ENCODE measurements at places on chromosomes 11 and 22.

DNA sequence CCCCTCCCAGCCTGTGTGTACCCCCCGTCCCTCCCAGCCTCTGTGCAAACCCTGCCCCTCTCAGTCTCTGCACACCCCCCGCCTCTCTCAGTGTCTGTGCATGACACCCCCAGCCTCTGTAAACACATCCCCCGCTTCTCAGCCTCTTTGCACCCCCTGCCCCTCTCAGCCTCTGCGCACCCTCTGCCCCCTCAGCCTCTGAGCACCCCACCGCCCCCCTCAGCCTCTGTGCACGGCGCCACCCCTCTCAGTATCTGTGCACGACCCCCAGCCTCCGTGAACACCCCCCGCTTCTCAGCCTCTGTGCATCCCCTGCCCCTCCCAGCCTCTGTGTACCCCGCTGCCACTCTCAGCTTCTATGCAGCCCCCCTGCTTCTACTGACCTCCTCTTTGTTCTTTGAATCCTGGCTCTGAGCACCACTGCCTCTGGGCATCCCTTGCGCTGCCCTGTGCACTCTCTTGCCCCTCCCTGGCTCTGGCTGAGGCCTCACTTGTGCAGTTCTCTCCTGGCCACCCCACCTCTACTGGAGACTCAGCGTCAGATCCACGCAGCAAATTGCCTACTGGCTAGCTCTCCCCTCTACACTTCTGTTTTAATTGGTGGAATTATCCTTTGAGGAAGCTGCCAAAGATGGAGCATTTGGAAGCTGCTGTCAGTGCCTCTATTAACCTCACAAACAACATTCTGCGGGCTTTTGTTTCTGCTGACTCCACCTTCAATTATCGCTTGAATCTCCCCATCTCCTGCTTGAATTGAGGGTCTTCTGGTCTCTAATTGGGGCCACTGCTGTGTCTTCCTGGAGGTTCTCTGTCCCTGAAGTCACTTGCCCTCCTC, 838.6 kb downstream of the TBC1D22A start:
- DNase-seq: no peak
- no peaks in the 10 kb centered on the region for H3K36me3 ChIP-seq
- H3K4me1 ChIP-seq: no peaks in the 10 kb centered on the region

DNA sequence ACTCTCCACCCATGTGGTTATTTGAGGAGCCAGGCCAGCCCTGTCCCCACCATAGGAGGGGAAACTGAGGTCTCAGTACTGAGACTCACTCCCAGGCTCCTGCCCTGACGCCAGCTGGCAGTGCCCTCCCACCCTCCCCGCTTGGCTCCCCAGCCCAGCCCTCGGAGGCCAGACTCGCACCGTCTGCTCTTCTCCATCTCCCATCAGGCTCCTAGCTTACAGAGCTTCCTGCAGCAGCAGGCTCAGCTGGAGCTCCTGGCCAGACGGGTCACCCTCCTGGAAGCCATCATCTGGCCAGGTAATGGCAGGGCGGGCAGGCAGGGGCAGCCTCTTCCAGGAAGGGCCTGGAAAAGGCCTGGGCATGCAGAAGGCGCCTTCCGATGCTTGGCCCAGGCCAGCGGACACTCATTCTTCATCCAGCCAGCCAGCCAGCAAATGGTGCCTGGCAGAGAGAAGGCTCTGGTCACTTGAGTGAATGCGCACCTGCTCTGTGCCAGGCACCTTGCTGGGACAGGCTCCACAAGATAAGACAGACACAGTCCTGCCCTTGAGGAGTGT, 12.6 kb downstream of the RHBDD3 start:
- H3K27ac ChIP-seq: no peak overlapping the region
- no peaks in the 10 kb centered on the region for H3K36me3 ChIP-seq
- H3K4me1 ChIP-seq: no peaks in the 10 kb centered on the region
- no peak overlapping the region for H3K4me3 ChIP-seq
- no peak for DNase-seq
- H3K27me3 ChIP-seq: peaks cover 2% of the 10 kb centered on the region

DNA sequence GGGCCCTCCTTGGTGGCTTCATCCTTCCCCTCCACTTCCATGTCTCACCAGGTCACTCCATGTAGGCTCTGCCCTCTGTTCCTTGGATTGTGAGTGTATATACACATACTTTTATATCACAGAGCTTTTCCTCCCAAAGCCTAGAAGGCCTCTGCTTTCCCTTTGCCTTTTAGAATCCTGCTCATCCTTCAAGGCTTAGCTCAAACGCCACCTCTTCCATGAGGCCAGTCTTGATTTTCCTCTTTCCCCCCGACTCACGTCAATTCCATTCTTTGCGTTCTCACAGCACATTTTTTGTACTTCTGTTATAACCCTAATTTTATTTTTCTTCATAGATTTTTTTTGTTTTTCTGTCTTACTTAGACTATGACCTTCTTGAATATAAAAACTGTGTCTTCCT, 3.8 kb downstream of the ABCG4 start:
- H3K27ac ChIP-seq: no peak overlapping the region
- DNase-seq: no peak
- H3K4me1 ChIP-seq: peaks cover 13% of the 10 kb centered on the region
- H3K27me3 ChIP-seq: peaks cover 21% of the 10 kb centered on the region
- no peaks in the 10 kb centered on the region for H3K36me3 ChIP-seq

DNA sequence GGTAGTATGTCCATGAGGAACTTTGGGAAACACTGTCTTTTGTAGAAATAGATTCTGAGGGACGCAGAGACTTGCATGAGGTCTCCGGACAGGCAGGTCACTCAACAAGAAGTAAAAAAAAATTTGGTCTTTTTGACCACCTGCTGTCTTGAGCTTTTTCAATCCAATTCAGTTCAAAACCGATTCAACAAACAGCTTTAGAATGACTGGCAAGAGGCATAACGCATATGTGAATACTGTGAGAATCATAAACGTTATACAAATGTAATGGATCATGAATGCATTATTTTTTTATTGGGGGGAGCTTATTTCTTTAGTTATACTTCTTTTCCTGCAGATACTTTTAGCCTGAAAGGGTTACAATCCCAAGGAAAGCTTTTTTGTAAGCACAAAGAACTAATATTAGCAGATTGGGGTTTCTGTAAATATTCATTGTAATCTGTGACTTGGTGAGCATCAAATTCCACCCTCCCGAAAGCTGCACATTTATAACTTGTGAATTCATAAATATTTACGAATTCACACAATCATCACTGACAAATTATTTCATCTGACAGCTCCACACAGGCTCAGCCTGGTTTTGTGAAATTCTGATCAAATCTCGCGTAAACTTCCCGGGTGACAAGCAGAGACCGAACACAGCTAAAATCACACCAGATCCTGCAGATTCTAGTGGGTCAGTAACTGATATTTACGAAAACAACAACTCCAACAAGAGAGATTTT, 507.7 kb downstream of the MN1 start:
- peaks cover 27% of the 10 kb centered on the region for H3K27me3 ChIP-seq
- no peaks in the 10 kb centered on the region for H3K36me3 ChIP-seq
- no peak overlapping the region for H3K27ac ChIP-seq
- DNase-seq: no peak

DNA sequence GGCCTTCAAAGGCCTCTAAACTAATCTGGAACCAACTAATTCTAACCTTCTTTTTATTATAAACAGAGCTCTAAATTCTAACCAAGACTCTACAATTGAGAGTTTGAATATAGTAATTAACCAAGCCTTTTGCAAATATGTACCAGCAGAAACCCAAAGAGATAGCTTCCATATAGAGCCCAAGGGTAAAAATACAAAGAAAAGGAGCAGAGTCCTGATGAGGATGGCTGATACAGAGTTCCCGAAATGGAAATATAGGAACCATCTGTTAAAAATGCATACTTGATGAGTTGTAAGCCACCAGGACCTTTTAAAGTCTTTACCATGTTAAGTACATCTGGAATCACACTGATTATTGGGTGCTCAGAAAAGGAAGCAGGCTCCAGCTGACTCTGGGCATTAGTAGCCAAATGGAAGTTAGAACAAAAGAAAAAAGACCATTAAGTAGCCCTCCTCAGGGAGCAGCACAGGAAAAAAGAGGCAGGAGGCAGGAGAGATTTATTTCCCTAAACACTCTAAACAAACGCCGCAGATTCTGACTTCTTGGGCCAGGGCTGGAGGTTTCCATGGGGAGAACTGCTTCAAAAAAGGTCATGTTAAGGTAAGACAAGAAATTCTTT, 463.1 kb upstream of the FAT3 start:
- H3K36me3 ChIP-seq: no peaks in the 10 kb centered on the region
- DNase-seq: no peak
- H3K27me3 ChIP-seq: no peaks in the 10 kb centered on the region
- H3K4me1 ChIP-seq: no peaks in the 10 kb centered on the region

DNA sequence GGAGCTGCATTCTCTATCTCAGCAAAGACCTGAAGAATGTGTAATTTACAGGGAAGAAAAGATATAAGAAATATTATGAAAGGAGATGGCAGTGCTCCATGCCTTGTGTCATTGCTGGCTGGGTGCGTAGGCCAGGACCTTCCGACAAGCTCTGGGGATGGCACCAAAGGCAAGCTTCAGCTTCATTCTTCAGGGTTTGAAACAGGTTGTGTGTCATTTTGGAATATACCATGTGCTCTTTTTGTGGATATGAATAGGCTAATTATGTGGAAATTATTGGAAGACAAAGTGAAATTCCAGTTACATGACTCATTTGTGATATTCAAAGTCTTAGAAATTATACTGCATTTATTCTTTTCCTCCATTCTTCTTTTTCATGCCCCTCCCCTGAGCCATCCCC, 5.7 kb upstream of the KIRREL3 start:
- no peak for DNase-seq
- no peak overlapping the region for H3K4me3 ChIP-seq
- H3K4me1 ChIP-seq: no peaks in the 10 kb centered on the region
- no peaks in the 10 kb centered on the region for H3K36me3 ChIP-seq
- H3K27ac ChIP-seq: no peak overlapping the region

DNA sequence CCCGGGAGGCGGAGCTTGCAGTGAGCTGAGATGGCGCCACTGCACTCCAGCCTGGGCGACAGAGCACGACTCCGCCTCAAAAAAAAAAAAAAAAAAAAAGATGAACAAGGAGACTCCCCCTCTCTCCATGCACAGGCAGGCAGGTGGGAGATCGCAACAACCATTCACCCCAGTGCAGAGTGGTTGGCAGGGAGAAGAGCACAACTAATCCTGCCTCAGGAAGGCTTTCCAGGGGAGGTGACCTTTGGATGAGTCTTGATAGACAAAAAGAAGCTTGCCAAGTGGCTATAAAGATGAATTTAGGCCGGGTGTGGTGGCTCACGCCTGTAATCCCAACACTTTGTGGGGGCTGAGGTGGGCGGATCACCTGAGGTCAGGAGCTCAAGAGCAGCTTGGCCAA, 30.0 kb downstream of the FLRT1 start:
- H3K27ac ChIP-seq: no peak overlapping the region
- no peak for DNase-seq
- peaks cover 17% of the 10 kb centered on the region for H3K27me3 ChIP-seq
- H3K36me3 ChIP-seq: peaks cover 2% of the 10 kb centered on the region
- H3K4me1 ChIP-seq: peaks cover 7% of the 10 kb centered on the region

- H3K36me3 ChIP-seq: no peaks in the 10 kb centered on the region
- H3K4me1 ChIP-seq: no peaks in the 10 kb centered on the region
- no peak overlapping the region for H3K27ac ChIP-seq
Observed at GRCh38 chr11:56876621-56877275, 112.0 kb upstream of the OR5AK2 start.

GRCh38 chr11:103434073-103434411, 324.8 kb downstream of the DYNC2H1 start:
- H3K4me3 ChIP-seq: no peak overlapping the region
- no peak for DNase-seq
- H3K36me3 ChIP-seq: peaks cover 2% of the 10 kb centered on the region
- H3K27me3 ChIP-seq: no peaks in the 10 kb centered on the region

- no peaks in the 10 kb centered on the region for H3K27me3 ChIP-seq
- peaks cover 85% of the 10 kb centered on the region for H3K36me3 ChIP-seq
- H3K27ac ChIP-seq: peak overlapping the region; percentile 75
- peaks cover 92% of the 10 kb centered on the region for H3K4me1 ChIP-seq
- H3K4me3 ChIP-seq: no peak overlapping the region
Observed at GRCh38 chr11:64766881-64767280, 7.1 kb upstream of the PYGM start.

- DNase-seq: no peak
- no peak overlapping the region for H3K4me3 ChIP-seq
- H3K36me3 ChIP-seq: no peaks in the 10 kb centered on the region
- peaks cover 7% of the 10 kb centered on the region for H3K27me3 ChIP-seq
Observed at GRCh38 chr11:15248749-15249148, 134.0 kb downstream of the INSC start.

DNA sequence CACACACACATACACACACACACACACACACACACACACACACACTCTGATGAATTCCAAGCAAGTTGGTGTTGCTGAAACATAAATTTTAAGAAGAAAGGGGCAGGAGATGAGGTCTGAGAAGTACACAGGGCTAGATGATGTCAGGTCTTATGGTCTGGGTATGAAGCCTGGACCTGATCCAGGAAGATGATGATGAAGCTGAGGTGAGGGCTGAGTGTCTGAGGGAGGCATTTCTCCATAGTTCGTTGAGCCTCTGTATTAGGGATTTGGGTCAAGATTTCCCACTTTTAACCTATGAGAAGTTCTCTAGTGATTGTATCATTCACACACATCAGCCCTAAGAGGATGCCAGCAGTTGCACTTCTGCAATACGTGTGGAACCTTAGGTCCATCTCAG, 32.6 kb downstream of the KREMEN1 start:
- no peaks in the 10 kb centered on the region for H3K36me3 ChIP-seq
- no peak overlapping the region for H3K27ac ChIP-seq
- DNase-seq: no peak
- H3K27me3 ChIP-seq: peaks cover 8% of the 10 kb centered on the region
- no peaks in the 10 kb centered on the region for H3K4me1 ChIP-seq

- DNase-seq: no peak
- H3K4me3 ChIP-seq: peak overlapping the region; percentile 79
- H3K4me1 ChIP-seq: peaks cover 73% of the 10 kb centered on the region
- H3K27me3 ChIP-seq: no peaks in the 10 kb centered on the region
Observed at GRCh38 chr11:61082062-61082870, 20.0 kb upstream of the CD5 start.

- H3K27me3 ChIP-seq: no peaks in the 10 kb centered on the region
- DNase-seq: no peak
- H3K4me3 ChIP-seq: no peak overlapping the region
Observed at GRCh38 chr11:93525601-93526345, 17.4 kb downstream of the SMCO4 start.

- H3K36me3 ChIP-seq: no peaks in the 10 kb centered on the region
- no peak overlapping the region for H3K4me3 ChIP-seq
- H3K27ac ChIP-seq: no peak overlapping the region
- H3K4me1 ChIP-seq: no peaks in the 10 kb centered on the region
- DNase-seq: no peak
Observed at GRCh38 chr11:10379022-10379421, 74.1 kb downstream of the ADM start.
